Urinary bladder (tissue), 4 donors: ENCODE measurements at places on chromosomes 4 and X.
A peak's percentile ranks its signal among the peaks of the same experiment; 100 is the strongest.

GRCh38 chr4:111048316-111048715, 425.4 kb upstream of the PITX2 start:
- no peak for DNase-seq

- no peak for DNase-seq
Observed at GRCh38 chrX:150163956-150164726, 199.0 kb upstream of the MAMLD1 start.

DNA sequence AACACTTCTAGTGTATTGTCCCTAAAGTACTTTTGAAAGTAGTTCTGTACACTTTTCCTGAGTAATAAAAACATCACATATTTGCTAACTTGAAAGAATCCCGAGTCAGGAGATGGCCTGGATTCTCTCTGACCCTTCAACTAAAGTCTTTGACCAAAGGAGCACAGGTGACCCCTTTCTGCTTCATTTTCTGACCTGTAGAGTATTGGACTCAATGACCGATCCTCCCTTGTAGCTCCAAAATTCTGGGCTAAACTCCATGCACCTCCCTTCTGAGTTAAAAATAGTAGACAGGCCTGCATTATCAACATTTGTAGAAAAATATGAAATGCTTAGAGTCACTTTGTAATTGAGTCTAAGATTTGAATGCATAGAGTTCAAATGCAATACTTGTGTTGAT, 4.0 kb upstream of the TAPT1 start:
- no peak for DNase-seq

DNA sequence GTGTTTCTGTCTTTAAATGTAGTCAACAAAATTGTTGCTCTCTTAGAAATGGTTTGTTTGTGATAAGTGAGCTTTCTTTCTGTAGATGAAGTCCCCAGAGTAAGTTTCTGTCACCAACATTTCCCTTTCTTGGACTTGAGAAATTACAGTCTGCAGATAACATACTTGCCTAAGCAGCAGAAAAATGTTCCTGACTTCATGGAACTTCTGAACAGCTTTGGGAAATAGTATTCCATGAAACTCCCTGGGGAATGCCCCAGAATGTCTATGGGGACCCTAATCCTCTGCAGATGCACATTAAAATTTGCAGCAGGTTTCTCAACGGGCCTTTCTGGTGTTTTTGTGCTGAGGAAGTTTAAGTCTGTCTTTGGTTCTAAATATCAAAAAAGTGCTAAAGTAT, 38.6 kb upstream of the NEIL3 start:
- no peak for DNase-seq

DNA sequence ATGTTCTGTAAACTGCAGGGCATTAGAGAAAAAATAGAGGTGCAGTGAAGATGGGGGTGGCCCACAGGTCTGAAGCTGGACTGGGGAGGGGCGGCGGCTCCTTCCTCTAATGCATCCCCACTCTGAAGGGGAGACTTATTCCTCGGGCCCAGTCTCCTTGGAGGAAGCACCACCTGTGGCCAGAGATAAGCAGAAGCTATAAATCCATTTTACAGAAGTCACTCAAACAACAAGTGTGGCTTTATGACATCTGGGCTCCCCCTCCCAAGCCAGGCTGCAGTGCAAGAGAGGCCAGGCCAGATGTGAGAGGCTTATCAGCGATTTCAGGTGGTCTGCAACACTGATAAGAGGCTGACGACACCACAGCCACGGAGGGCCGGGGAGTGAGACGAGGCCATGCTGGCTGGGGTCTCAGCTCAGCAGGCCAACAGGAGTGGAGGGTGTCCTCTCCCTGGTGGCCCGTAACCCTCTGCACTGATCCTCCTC, 15.8 kb downstream of the CYTL1 start:
- no peak for DNase-seq

- no peak for DNase-seq
Observed at GRCh38 chr4:153497091-153497531, 31.0 kb downstream of the TMEM131L start.

GRCh38 chr4:15659768-15660570, 4.8 kb upstream of the FBXL5 start:
- no peak for DNase-seq

- DNase-seq, result no peak
Observed at GRCh38 chrX:103250977-103251376, 4.0 kb downstream of the TCEAL8 start.

- DNase-seq, result no peak
Observed at GRCh38 chrX:15301924-15302323, 13.5 kb downstream of the ASB11 start.

GRCh38 chr4:111602848-111603247, 542.4 kb upstream of the FAM241A start:
- DNase-seq, result no peak

DNA sequence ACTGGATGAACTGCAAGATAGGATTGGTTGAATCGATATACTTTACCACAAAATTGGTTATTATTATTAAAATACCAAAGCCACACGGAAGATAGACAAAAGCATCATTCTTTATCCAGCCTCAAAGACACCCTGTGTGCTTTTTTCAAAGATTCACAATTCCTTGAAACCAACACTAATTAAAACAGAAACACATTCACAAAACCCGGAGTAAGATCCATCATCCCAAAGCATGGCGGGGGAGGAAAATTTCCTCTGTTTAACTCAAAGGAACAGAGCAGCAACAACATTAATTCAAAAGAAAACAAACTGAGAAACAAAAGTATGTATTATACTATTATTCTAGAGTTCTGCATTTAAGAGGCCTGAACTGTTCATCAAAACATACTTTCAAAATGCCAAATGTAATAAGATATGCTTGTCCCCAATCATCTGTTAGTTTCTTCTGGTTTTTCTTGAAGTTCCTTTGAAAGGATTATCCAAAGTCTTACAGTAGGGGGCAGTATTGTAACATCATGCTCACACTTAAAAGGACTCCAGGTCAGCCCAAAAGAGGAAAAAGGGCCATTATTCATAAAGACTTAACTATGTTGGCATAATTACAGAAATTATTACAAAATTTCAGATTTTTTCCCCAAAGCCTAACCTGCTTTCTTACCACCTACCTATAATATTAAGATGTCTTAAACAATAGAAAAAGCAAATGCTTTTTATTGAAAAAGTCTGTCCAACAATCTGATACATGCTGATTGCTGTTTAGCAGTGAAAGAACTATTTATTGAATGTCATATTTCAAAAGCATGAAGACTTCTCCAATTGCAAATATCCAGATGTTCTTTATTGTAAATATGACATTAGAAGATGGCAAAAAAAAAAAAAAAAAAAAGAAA, 168.7 kb downstream of the SCFD2 start:
- DNase-seq, result peak; percentile 82

DNA sequence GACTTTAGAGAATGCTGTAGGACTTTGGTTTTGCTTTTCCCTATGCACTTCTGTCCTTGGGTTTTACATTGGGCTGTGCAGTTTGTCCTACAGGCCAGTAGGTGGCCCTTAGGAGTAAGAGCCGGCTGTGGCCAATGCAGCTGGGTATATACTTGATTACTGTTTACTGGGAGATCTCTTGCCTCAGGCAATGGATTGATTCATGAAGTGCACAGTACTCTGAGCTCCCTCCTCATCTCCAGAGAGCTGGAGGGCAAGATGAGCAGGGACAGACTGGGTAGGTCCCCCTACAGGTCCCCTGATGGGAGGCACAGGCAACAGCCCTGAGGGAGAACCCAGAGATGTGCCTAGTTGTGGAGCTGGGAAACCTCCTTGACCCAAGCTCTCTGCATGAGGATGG, 103.8 kb upstream of the QRFPR start:
- no peak for DNase-seq

DNA sequence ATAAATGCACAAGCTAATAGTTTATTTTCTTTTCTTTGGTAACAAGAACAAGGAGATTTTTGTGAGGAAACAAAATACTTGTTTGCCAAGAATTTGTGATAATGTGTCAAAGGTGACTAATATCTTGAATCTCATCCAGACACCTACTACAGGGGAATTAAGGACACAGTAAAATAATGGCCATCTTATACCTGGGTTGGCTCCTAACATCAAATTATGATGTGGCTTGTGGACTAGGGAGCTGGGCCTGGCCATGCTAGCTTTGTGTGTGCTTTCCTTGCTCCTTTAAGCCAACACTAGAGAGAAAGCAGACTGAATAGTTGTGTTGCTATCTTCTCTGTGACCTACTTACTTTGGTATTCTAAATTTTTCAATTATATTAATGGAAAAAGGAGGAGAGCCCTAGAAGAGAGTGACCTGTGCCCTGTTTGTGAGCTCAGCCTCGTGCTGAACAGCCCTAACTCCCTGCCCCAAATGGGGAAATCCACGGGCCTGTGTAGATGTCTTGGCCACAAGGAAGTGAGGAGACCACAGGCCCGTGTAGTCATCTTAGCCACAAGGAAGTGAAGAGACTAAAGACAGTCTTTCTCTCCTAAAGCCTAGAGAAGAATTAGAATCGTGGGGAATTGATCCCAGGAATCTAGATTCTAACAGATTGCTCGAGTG, 23.3 kb downstream of the ARHGAP24 start:
- DNase-seq, result no peak

DNA sequence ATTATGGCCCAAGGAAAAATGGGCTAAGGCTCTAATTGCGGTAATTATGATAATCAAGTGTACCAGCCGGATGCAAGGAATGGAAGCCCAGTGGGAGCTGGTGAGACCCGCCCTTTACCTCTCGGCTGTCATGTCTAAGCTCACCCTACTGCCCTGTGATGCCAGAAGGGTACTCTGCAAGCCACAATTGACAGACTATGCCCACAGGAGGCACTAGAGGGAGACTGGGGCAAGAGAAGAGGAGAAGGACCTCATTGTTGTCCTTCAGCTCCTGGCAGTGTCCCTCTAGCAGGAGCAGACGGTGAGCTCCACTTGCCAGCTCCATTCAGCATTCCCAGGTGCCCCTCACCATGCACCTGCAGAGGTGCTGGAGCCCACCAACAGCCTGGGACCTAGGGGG, 141.8 kb downstream of the SMIM20 start:
- no peak for DNase-seq

- no peak for DNase-seq
Observed at GRCh38 chr4:173685831-173686210, 155.8 kb upstream of the HAND2 start.

DNA sequence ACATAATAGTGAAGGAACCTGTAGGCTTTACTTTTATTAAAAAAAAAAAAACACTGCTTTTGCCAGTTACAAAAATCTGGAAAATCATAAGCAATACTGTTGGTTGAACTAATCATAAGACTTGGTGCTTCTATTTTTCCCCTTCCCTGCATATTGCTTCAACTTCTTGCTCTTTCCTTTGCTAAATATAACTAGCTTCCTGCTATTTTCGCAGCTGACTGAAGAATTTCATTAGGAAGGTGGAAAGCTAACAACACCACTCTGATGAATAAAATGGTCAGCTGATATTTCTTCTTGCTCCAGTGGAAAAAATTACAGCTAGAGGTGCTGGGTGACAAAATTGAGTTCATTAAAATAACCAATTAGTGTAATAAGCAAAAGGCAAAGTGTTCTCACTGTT, 39.3 kb downstream of the MEPE start:
- DNase-seq, result no peak

DNA sequence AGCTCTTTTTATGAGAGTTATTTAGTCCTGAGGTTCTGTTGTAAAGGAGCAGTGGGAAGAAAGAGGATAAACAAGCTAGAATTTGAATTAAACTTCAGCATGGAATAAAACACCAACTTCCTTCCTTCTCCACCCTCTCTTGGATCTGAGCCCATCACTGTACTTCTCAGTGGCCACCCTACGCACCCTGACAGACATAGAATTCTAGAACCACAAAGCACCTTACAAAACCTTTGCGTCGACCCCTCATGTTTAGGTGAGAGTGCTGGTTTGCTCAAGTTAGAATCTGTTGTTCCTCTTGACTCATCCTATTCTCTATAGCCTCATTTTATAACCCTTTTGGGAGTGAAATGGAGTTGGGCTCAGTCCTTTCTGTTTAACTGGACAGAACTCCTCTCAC, 84.6 kb upstream of the RPL34 start:
- no peak for DNase-seq

- no peak for DNase-seq
Observed at GRCh38 chr4:127327491-127327890, 305.3 kb upstream of the INTU start.

GRCh38 chrX:149682031-149682430, 29.8 kb upstream of the MAGEA11 start:
- DNase-seq, result no peak

DNA sequence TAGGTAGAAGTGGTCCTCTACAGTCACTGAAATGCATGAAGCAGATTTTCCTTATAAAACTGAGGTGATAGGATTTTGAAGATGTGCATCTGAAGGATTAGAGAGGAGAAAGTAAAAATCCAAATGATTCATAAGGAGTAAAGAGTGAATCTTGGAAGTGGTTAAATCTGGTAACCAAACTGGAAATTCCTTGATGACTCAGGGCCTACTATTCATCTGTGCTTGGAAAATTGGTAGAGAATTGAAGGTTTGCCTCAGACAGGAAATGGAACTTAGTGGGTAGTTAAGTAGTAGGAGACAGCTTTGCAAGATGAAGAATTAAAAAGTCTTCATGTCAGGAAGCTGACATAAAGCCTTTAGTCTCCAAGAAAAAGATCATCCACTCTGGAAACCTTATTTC, 368.9 kb upstream of the CTSO start:
- DNase-seq, result no peak

DNA sequence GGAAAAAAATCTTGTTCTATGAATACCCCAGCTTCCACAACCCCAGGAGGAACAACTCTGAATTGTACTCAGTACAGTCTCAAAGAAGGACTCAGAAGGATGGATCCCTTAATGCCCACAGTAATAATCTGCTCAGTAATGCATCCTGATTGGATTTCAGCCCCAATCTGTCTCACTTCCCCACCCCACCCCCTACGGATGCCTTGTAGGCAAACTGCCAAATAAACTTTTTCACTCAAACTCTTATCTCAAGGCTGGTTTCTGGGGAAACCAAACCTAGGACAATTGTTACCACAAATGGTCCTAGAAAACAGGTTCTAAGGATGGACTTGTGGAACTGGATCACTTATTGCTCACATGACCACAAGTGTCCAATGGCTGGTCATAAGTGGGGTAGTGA, 1021.8 kb upstream of the INTU start:
- DNase-seq, result no peak

DNA sequence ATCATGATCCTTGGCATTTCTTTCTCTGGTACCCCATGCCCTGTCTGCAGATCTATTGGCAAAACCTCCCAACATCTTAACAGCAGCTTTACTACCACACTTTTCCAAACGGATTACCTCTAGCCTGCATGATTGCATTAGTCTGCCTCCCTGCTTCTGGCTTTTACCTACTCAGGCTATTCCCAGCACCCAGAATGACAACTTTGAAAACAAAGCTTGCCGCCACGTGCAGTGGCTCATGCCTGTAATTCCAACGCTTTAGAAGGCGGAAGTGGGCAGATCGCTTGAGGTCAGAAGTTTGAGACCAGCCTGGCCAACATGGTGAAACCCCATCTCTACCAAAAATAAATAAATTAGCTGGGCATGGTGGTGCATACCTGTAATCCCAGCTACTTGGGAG, 60.2 kb downstream of the UBE2K start:
- DNase-seq, result no peak
